ENCODE measurements at places on chromosomes 1 and 21.
A peak's percentile ranks its signal among the peaks of the same experiment; 100 is the strongest.

DNA sequence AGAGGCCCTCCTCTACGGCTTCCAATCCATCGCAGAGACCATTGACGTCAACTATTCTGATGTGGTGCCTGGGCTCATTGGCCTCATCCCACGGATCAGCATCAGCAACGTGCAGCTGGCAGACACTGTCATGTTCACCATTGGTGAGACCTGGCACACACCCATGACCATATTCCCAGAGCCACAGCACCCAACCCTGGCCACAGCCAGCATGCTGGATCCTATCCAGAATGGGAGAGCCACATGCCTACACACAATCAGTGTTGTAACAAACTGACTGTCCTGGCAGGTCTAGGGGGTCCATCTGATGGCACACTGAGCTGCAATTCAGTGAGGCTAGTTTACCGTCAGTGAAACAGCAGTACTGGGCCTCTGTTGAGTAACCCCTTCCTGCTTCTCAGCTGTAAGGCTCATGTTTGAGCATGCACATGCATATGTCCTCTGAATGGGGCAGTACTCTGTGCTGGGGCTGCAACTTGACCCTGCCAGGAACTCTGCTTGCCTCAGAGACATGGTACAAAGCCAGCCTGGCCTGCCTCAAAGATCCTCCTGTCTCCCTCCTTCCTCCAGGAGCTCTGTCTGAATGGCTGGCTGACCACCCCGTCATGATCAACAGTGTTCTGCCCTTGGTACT is 10.8 kb downstream of the IPO13 start:
- no peak for DNase-seq

DNA sequence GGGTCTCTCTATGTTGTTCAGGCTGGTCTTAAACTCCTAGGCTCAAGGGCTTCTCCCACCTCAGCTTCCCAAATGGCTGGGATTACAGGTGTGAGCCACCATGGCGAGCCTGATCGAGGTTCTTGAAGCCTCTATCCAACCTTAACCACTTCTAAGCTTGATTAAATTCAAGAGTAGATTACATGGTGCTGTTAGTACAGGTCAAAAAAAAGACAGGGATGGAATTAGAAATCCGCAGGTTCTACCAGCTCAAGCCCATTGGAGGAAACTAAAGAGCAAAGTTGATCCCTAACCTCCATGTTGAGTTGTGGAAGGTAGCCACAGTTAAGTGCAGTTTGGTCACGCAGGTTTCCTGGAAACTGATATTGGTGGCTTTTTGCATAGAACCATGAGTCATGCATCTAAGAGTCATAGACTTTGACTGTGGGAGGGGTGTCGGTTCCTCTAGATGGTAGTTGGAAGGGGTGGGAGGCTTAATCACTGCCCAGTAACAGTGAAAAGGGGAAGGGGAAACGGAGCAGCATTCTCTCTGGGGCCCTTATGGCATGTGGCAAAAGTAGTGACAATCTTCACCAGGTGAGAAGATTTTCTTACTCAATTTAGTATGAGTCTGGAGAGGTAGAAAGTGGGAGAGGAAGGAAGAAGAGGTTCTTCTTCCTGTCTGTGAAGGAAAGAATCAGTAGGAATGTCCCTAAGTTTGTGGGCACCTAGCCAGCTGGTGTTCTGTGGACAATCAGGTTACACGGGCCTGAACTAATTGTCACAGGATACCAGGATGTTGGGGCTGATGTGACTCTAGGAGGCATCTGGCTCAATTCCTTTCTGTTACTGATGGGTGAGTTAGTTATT is 7.0 kb downstream of the CD53 start:
- DNase-seq: peak; percentile 63

GRCh38 chr1:101178688-101179491 is 57.9 kb upstream of the S1PR1 start:
- DNase-seq: no peak

DNA sequence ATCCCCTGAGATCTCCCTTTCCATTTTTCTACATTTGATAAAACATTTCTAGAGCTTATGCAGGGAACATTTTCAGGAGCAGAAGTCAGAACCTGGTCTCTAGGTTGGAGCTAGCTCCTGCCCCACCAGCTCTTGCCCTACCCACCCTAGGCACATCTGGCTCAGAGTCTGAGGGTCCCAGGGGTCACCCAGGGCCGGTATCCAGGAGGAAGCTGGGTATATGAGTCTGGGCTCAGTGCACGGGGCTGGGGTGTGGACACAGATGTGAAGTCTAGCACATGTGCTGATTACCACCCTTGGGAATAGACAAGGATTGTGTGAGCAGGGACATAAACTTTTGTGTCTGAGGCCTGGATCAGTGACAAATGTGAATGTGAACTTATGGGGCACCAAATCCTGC is 95.4 kb downstream of the MATN1 start:
- no peak for DNase-seq

GRCh38 chr1:53968125-53968513 is 22.0 kb downstream of the LRRC42 start:
- no peak for DNase-seq

All from CD4-positive, alpha-beta T cell treated with Interleukin-1 beta for 1 hour (primary cell).